ENCODE measurements at places on chromosomes 11 and 22.

DNA sequence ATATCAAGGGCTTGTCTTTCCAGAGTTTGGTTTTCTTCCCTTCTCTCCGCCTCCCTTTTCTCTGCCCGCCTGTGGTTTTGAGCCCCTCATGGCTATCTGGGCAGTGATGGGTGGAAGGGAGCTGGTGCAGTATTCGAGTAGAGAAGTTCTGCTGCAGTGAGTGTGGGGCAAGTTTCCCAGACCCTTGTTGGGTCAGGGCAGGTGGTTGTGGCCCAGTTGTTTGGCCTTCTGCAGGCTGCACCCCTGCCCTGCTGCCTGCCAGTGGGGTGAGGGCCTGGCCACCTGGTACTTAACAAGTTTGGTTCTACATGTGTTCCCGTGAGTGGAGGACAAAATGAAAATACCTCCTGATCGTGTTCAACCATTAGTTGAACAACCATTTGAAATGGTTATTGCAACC is 65.2 kb downstream of the PTPRJ start:
- DNase-seq, result no peak

DNA sequence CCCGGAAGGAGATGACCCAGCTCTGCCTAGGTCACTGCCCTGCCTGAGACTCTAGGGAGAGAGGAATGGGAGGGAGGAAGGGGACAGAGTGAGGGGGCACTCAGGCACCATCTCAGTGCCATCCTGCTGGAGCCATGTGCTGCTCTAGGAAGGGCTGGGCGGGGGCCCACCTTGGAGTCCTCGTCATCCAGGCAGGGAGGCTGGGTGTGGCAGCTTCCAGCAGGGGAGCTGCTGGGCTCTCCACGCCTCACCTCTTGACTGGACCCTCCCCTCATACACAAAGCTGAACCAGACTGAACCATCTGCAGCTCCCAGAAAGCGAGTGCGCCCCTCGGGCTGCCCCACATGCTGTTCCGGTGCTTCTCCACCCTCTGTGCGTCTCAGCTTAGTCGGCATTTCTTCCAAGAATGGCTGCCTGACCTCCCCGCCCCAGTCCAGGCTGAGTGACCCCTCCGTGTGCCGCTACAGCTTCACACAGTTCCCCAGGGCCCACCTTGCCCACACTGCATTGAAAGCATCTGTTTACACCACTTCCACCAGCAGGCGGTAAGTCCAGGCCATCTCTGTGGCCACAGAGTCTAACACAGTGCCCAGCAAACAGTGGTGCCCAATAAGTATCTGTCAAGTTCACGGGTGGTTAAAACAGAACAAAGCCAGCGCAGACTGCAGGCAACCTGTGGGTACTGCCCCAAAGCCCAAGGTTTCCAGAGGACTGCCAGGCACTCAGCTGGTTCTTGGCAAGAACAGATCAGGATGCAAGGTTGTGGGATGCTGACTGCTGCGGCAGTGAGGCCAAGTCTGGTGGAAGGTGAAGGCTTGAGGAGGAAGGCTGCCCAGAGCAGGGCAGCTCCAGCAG is 9.4 kb upstream of the TRIM29 start:
- no peak for DNase-seq

DNA sequence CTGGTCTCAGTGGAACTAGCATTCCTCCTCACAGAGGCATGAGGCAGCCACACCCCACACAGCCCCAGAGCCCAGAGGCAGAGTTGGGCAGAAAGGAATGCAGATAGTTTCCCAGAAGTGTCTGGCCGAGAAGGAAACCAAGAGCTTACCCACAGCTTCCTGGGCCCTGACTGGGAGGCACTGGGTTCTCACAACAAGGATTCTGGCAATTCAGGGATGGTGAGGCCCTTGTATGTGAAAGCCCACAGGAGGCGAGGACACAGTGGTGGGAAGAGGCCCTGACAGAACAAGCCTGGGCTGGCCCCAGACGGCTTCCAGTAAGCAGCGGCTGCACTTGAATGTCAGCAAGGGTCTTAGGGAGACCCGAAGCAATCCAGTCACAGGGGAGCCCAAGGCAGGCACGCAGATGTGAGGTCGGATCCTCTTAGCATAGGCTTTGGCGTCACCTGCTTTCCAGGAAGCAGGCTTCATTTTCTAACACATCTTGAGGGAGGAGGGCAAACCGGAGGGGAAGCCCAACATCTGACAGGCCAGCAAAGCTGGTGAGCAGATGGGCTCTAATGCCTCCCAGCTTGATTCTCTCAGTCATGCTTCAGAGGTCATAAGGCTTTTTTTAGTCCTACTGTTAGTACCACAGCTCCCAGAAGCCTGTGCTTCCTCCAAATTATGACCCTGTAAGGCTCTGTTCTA is 78.3 kb upstream of the AKIP1 start:
- DNase-seq, result no peak

- no peak for DNase-seq
Measured at GRCh38 chr11:106471276-106471675, 393.8 kb downstream of the AASDHPPT start.

DNA sequence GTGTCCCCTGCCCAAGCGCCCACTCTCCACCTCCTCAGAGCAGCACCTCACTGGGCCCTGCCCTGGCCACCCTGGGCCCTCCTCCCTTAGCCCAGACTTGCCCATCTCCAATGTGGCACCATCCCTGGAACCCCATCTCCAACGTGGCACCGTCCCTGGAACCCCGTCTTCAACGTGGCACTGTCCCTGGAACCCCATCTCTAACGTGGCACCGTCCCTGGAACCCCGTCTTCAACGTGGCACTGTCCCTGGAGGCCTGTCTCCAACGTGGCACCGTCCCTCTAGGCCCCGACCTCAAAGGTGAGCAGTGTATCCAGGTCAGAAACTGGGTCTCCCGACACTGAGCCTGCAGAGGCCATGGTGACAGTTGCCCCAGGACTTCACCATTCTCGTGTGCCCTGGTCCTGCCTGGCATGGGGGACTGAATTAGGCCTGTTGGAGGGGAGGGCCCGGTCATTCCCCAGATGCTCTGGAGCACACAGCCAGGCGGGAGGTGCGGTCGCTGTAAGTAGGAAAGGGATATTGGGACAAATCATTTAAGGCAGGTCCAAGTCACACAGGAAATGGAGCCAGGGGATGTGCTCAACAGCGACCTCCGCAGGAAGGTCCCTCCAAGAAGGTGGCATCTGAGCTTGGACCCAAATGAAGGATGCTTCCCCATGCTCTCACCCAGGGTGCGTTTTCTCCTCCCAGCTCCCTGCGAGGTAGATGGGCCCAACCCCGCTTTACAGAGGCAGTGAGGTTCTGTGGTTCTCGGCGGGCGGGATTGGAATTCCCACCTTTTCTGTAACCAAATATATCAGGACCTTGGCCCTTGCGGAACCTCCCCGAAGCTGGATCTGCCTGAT is 2.4 kb upstream of the CTSD start:
- DNase-seq, result no peak

- no peak for DNase-seq
Measured at GRCh38 chr11:68857037-68857586, 15.4 kb upstream of the CPT1A start.

DNA sequence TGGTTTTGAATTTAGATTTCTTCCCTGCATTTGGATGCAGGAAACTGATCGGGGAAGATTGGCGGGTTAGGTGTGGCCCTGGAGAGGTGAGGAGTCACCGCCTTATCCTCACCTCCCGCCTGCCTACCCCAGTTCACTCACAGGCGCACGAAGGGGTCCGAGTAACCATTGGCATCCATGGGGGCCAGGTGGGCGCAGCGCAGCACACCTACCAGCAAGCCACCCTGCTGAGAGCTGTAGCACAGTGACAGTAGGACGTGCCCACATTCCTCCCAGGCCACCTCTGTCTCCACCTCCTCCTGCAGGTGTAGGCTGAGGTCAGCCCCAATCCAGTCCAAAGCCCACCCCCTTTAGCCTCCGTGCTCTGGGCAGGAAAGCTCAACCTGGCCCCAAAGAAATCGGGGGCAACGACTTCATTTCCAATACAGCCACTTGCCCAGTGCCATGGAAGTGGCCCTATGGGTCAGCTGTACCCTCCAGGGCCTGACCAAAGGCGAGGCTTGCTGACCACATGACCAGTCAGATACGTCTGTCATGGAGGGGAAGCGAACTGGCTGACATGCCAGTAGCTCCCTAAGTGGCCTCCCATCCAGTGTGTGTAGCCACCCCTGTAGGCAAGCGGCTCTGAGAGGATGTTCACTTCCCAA is 6.7 kb downstream of the NDUFV1 start:
- no peak for DNase-seq

- no peak for DNase-seq
Measured at GRCh38 chr11:45234306-45235006, 51.7 kb downstream of the SYT13 start.

All from effector CD8-positive, alpha-beta T cell (primary cell).